ENCODE measurements at places on chromosomes 16 and 17.
A peak's percentile ranks its signal among the peaks of the same experiment; 100 is the strongest.

- peak; percentile 62 for DNase-seq
Measured at GRCh38 chr16:73192232-73192894, 144.4 kb upstream of the ZFHX3 start.

DNA sequence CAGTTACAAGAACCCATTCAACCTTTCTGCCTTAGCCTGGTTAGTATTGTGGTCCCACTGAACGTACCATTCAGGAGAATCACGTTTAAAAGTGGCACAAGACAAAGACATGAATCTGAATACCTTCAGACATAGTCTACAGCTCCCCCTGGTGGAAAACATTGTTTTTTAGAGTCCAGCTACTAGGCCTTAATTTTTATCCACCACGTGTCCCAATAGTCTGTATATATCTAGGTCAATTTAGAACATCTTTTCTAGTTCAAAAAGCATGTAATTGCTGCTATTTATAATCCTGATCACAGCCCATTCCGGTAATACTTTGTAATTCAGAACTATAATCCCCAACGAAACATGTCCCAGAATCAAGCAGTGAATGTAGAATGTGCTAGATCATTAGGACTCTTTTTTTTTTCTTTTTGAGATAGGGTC lies 13.7 kb upstream of the GUCY2D start:
- peak; percentile 57 for DNase-seq

- DNase-seq, result peak; percentile 95
Measured at GRCh38 chr16:57807968-57808528, 5.8 kb upstream of the KIFC3 start.

- DNase-seq, result no peak
Measured at GRCh38 chr16:84029297-84030047, 13.1 kb downstream of the SLC38A8 start.

GRCh38 chr17:5545051-5545987 lies 39.0 kb downstream of the NLRP1 start:
- peak; percentile 54 for DNase-seq

DNA sequence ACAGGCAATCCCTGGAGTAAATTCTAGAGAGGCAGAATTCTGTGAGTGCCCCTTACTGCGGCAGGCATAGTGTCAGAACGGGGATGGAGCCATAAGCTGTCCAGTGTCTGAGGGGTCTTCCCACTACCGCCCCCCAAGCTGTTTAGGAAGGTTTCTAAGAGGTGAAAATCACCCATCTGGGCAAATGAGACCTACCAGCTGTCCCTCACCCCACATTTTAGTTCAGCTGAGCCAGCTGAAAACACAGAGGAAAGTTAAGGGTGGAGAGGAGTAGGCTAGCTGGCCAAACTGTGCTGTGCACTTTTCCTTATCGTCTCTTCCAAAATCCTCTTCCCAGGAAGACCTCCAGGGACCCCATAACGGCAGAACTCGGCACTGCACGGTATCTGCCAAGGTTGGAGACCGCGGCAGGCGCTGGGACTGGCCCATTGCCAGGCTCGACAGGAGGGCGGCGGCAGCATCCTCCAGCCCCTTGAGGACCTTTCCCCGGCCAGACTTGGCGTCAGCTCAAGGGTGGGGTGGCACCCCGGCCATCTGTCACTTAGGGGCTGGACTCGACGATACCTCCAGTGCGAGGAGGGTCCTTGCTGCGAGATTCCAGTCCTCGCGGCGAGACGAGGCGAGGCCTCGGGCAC lies 955 bp downstream of the ACLY start:
- no peak for DNase-seq

- peak; percentile 46 for DNase-seq
Measured at GRCh38 chr17:49337884-49338283, 24.2 kb downstream of the ZNF652 start.

DNA sequence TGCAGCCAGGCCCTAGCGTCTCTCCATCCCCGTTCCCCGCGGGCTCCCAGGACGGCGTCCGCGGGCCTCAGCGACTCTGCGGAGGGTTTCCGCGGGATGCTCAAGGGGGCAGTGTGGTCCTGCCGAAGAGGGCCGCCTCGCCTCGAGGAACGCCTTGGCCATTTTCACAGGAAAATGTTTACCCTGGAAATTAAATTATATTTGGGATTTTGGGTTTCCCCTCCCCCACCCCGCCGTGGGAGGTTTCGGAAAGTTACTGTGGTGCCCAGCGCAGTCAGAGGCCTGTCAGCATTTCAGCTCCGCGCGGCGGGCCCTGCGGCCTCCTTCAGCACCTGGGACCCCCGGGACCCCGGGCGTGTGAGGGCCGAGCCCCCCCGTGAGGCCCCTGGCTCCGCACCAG lies 94.5 kb downstream of the PCTP start:
- peak; percentile 88 for DNase-seq

DNA sequence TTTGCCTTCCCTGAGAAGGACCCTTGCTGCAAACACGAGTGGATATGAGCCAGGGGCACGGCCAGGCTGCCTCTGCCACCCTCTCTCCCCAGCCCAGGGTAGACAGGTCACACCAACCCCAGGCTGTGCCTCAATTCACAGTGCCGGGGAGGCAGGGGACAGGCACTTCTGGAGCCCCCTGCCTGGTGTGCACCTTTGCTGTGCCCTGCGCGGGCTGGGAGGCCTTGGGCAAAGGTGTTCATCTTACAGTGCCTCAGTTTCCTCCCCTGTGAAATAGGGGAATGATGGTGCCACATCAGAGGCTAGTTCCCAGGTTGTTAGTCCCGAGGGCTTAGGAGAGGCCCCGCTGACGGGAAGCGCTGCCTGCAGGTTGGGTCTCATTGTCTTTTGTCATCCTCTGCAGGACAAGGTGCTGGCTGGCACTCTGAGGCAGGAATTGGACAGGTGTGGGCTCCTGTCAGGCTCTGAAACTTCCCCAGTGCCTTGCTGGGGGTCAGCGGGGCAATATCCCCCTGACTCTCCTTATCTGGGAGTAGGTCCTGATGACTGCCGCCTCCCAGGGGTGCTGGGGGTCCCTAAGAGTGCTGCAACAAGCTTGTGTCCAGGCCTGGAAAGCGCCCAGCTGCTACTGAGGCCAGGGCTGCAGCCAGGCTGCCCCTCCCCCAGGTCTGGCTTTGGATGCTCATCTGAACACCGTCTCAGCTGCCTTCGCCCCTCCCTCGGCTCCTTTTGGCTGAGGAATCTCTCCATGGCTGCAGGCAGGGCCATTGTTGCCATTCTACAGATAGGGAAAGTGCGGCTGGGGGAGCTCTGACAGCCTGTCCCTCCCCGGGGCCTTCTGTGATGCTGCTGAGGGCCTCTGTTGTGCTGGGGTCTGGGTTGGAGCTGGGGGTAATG lies 3.1 kb downstream of the PRSS21 start:
- DNase-seq, result peak; percentile 59

GRCh38 chr17:67458203-67458602 lies 81.1 kb downstream of the PITPNC1 start:
- DNase-seq, result no peak

GRCh38 chr16:24289166-24289700 lies 33.1 kb downstream of the CACNG3 start:
- DNase-seq, result no peak

GRCh38 chr16:85658504-85659326 lies 30.0 kb downstream of the GINS2 start:
- no peak for DNase-seq

- DNase-seq, result peak; percentile 92
Measured at GRCh38 chr16:85659805-85660511, 28.8 kb downstream of the GINS2 start.

- DNase-seq, result peak; percentile 82
Measured at GRCh38 chr16:81650982-81651562, 128.0 kb upstream of the PLCG2 start.

- DNase-seq, result peak; percentile 84
Measured at GRCh38 chr17:18258356-18259038, at the start of gene FLII. FLII (minus strand) TSS chr17:18258738; CDS start chr17:18258690, 48 bp downstream.

DNA sequence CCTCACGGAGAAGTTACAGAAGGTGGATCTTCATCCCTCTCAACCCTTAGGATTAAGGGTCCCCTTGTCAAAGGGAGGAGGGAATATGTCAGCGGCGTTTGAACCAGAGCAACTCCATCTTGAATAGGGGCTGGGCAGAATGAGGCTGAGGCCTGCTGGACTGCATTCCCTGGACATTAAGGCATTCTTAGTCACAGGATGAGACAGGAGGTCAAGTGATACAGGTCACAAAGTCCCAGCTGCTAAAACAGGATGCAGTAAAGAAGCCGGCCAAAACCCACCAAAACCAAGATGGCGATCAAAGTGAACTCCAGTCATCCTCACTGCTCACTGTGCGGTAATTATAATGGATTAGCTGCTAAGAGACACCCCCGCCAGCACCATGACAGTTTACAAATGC lies 36.7 kb downstream of the RBFOX3 start:
- DNase-seq, result no peak

DNA sequence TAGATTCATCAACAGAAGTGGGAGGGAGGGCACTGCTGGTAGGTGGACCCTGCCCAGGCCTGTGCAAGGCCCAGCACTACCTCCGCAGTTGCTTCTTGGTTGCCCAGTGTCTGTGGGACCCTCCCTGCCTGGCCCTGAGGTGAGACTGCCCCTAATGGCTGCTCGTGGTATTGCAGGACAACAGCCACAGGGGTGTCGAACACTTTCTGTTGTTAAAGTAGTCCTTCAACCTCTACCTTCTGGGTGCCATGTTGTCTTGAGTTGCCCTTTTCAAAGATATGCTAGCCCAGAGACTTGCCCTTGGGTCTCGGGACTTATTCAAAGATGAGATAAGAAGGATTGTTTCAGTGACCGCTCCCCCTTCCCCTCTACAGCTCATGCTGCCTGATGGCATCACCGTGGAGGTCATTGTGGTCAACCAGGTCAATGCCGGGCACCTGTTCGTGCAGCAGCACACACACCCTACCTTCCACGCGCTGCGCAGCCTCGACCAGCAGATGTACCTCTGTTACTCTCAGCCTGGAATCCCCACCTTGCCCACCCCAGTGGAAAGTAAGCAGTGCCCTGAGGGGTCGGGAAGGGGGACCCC lies 29.1 kb downstream of the AKAP1 start:
- peak; percentile 85 for DNase-seq

DNA sequence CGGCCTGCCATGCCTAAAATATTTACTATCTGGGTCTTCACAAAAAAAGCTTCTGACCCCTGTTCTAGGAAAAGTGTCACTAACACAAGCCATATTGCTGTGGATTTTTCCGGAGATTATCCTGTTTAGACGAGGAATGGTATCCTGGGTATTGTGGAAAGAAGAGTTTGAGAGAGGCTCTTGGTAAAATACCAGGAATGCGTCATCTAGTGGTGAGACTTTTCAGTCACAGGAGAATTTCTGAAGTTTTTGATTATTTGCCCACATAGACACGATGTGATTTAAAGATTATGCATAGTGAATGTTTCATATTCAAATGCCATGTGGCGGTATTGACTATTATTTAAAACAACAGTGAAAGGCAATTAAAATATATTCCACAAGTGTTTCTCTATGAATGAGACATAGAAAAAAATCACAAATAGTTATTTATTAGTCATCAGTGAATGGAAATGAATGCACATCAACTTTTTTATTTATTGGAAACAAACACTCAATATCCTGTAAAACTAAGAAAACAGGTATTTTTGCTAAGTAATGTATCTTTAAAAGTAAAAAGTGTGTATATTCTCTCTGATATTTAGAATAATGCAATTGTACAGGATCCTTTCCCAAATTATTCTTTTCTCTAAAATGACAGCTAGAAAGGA lies 7.8 kb downstream of the KRT28 start:
- DNase-seq, result no peak

DNA sequence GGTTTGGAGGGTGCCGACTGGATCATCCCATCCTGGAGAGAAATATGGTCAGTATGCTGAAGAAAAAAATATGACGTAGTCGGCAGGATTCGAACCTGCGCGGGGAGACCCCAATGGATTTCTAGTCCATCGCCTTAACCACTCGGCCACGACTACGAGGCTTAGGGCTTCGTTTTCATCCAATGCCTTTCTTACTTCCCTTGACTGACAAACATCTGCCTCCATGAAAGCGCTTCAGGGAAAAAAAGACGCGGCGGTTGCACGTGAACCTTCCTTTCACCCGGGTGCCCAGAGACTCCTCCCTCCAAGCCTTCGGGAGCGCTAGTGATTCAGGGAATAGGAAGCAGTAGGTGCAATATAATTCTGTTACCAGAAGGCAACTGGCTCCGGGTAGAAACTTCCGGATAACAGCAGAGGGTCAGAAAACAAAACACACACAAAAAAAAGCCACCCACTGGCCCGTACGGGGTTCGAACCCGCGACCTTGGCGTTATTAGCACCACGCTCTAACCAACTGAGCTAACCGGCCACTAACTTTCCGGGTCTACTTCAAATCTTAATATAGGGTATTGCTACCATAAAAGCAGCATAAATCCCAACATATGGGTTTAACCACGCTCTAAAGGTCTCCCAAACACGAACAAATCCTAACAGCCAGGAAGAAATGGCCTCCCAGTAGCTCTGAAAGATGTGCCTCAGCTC lies 16.3 kb upstream of the AURKB start:
- DNase-seq, result peak; percentile 97

- DNase-seq, result no peak
Measured at GRCh38 chr17:1158879-1159278, 20.9 kb downstream of the ABR start.

DNA sequence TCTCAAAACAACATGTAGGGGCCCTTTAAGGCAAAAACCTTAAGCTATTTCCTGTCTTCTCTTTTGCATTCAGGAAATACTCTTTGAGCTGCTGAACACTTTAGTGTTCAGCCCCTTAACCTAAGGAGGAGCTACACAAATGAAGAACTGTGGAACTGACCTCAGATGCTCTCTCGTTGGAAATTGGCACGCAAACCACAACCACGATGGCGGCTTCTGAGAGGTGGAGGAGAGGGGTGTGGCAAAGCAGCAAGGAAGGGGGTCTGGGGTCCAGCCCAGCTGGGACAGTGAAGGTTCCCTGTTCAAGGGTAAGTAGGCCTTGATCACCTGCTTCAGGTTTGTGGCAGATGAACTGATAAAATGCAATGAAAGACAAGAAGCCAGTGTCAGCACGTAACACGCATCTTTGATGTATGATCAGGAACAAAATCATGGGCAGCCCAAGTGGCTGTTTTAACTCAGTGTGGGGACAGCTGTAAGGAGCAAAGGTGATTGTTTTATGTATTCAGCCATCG lies 291.6 kb upstream of the TNRC6C start:
- no peak for DNase-seq

DNA sequence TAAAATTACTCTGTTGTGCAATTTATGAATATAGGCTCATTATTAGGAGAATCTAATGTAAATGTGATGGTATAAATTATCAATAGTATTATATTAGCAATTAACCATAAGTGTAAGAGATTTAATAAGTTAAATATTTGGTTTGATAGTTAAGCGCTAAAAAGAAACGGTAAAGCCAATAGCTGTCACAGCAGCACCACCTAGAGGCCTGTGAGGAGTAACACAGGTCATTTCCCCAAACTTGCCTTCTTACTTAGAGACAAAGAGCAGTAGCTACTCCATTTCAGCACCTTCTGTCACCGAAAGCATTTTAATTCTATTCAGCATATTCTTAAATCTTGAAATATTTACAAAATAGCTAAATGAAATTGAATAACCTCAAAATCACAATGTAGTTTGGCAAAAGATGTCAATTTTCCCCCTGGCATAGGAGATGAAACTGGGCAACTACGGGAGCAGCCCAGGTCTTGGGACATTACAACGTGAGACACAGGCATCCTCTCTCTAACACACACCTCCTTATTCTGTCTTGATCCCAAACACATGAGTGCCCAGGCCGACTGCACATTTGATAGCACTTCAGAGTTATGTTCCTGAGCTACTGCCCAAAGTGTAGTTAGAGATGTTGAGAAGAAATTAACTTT lies 14.3 kb upstream of the DYNLRB2 start:
- peak; percentile 63 for DNase-seq
